ENCODE measurements at places on chromosomes 2 and 18.

DNA sequence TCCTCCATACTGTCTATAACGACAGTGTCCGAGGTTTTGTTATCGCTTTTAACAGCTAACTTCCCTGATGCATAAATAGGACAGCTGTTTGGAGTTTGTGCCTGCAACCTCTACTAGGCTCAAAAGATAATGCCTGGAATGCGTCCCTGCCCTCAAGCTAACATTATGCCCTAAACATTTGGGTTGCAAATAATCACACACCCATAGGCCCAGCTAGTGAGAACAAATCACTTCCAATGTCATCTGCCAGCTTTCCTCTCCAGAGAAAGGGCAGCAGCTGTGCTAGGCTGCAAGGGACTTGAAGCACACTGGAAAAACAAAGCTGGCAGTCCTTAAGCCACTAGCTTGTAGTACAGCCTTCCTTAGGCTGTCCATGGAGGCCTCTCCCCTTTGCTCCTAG, 201.8 kb upstream of the LYPD1 start:
- no peak for DNase-seq

DNA sequence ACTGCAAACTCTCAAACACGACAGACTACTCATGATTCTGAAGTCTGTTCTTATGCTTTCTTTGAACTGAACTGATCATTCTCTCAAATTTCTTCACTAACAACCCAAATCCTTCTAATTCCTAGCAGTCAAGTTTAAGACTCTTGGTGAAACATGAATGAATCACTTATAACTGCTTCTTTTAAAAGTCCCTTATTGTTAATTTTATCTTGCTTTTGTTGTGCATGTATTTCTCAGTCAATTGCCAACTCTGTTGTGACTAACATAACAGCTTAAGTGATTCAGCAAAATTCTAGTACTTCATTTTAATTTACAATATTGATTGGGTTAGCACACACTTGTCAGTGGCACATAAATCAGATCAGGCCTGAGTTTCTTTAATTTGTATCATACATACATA, 357.0 kb upstream of the FSIP2 start:
- no peak for DNase-seq

DNA sequence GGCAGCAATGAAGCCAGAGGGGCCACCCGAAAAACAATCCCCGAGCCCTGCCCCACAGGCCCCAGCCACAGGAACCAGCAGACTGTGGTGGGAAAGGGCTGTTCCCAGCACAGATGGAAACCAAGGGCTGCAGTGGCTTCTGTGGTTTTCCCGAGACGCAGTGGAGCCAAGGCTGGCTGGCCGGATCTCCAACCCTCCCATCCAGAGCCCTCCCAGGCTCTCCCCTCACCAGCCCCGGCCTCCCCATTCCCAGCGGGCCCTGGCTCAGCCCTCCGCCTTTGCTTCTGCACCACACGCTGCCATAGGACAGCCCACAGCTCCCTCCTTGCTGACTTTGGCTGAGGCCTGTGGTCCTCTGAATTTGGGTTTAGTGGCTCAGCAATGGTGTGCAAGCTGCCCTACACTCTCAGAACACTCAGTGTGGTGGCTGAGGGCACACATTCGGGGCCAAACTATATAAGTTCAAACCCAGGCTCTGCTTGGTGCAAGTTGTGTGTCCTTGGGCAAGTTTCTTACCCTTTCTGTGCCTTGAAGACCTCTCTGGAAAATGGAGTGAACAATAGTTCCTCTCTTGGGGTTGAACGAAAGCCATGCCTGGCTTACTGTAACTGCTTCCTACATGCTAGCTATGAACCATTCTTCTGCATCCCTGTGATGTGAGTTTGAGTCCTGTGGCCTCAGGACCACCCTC, 200.1 kb downstream of the SMAD7 start:
- no peak for DNase-seq

GRCh38 chr2:37198681-37199065, 2.4 kb downstream of the CEBPZOS start:
- DNase-seq, result no peak

GRCh38 chr2:99468155-99468554, 21.7 kb downstream of the REV1 start:
- no peak for DNase-seq

DNA sequence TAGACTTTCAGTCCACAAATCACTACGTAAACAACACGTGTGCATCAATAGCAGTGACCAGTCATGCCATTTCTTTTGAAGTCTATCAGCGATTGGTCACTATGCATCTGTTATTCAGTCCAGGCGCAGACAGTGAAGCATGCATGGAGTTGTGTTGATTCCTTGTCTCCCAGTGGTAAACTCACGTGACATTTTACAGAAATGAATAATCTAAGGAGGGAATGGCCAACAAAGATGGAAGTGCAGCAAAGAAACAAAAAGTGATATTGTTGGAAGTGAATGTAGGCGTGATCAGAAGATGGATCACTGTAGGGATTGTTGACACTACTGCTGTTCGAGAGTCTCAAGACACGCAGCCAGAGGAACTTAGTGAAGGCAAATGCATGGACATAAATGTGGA, 317.8 kb upstream of the MGAT5 start:
- DNase-seq, result no peak

- no peak for DNase-seq
Observed at GRCh38 chr2:122960759-122961641, 1064.1 kb upstream of the CNTNAP5 start.

DNA sequence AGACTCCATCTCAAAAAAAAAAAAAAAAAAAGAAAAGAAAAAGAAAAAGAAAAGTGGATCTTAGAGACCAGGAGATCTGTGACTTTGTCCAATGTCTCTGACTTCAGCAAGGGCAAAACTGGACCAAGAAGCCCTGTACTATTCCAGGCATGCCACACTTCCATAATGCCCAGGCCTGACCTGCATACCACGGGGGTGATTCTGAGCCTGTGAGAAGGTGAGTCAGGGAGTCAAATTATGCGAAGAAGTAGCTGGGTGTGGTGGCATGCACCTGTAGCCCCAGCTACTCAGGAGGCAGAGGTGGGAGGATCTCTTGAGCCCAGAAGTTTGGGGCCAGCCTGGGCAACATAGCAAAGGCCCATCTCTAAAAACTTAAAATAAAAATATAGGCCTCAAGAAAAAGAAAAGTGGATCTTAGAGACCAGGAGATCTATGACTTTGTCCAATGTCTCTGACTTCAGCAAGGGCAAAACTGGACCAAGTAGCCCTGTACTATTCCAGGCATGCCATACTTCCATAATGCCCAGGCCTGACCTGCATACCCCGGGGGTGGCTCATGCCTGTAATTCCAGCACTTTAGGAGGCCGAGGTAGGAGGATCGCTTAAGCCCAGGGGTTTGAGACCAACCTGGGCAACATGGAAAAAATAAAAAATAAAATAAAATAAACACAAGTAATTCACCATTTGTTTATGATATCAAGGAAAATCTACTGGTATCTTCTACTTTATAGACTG, 12.2 kb upstream of the PUM2 start:
- DNase-seq, result no peak

DNA sequence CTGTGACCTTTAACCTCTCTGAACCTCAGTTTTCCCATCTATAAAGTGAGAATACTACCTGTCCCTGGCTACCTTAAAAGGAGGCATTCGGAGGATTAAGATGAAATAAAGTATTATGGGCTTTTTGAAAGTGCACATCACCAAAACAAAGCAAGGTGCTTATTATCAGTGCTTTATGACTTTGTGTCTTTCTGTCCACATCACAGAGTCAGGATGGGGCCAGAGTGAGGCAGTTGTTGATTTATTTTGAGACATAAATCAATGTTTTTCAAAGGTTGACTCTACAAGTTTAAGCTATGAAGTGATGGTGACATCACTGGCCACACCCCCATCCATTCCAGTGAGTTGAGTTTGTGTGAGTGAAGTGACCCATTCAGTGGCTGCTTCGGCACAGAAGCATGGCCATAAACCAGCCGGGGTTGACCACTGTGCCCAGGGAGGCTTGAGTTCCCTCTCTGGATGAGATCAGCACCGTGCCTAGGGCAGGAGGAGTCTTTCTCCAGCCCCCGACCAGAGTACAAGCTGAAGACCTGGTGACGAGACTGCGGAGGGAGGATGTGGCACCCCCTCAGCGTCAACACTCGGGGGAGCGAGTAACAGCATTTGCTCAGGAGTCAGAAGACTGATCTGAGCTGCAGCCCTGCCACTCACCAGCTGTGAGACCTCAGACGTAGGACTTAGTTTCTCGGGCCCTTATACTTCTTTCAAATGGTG, 89.0 kb upstream of the PPP1CB start:
- DNase-seq, result no peak

DNA sequence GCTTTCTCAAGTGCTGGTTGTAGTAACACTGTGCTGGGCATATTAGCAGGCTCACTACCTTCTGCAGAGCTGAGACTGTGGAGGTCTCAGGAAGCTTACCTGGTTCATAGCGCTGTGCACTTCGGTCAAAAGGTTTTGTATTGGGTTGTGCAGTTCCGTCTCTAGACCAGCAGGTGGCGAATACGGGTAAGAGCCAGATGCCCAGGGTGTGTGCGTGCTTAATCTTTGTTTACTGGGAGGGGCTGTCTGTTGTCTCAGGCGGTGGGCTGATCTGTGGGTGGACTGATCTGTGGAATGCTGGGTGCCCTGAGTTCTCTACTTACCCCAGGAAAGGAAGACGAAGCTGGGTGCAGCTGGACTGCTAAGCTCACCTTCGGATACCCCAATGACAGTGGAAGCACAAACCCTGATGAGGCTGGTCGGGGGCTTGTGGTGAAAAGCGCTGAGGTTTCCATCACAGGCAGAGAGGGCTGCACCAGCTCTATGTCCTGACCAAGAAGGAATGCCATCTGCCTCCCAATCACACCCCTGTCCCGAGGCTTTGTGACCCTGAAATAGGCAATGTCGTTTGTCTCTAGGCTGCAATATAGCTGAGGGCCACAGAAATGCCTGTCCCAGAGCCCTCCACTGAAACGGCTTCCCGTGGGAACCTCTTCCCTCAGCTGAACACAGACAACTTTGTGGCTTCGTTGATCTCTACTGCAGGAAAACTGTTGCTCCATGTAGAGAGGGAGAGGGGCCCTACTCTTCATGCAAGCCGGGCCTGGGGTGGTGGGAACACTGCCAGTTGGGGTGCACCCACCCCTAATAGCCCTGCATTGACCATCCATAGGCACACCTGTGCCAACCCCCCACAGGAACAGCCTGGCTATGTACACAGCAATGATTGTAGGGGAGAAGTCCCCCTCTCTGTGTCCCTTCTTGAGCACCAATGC, 45.9 kb upstream of the FAM117B start:
- peak; percentile 64 for DNase-seq

DNA sequence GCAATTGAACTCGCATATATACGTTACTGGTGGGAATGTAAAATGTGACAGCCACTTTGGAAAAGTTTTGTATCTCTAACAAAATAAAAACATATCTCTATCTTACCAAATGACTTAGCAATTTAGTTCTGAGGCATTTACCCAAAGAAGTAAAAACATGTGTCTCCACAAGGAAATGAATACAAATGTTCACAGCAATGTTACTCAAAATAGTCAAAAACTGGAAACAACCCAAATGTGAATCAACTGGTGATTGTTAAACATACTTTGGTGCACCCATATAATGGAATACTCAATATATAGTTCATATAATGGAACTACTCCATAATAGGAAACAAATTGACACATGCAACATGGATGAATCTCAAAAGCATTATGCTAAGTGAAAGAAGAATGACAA, 70.4 kb upstream of the DNER start:
- no peak for DNase-seq

DNA sequence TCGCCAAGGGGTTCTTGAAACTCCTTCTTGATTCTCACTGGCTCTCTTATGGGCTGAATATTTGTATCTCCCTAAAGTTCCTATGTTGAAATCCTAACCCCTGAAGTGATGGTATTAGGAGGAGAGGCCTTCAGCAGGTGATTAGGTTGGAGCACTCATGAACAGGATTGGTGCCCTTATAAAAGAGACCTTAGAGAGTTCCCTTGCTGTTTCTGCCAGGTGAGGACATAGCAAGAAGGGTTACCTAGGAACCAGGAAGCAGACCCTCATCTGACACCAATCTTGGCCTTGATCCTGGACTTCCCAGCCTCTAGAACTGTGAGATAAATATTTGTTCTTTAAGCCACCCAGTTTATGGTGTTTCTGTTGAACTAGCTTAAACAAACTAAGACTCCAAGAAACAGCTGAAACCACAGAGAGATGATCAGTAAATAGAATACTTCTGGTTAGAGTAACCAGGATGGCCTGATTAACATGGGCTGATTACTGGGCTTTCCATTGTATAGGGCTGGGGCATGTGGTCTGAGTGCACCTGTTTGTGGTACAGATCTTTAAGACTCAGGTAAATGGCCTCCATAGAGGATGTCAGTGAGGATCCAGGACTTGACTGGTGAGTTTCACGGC, 7.7 kb upstream of the CDC42EP3 start:
- DNase-seq, result no peak

DNA sequence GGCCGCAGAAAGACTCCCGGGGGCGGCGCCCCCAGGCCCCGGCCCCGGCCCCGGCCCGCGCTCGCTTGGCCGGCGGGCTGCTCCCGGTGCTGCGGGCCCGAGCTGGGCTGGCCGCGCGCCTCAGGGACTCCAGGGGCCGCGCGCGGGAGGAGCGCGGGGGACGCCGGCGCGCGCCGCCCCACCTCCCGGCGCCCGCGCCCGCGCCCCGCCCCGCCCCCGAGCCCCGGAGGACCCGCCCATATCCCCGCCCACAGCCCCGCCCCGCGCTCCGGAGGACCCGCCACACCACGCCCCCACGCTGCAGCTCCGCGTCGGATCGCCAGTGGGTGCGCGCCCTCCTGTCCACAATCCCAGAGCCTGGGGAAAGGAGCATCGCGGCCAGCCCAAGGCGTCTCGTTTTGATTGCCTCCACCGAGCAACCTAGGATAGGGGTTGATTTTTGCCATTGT, at the start of gene PARD6G:
Gene PARD6G (minus strand): TSS at position 122 of the 449 bp plus-strand sequence. CDS start 166 bp downstream, outside the sequence.
- DNase-seq, result no peak

DNA sequence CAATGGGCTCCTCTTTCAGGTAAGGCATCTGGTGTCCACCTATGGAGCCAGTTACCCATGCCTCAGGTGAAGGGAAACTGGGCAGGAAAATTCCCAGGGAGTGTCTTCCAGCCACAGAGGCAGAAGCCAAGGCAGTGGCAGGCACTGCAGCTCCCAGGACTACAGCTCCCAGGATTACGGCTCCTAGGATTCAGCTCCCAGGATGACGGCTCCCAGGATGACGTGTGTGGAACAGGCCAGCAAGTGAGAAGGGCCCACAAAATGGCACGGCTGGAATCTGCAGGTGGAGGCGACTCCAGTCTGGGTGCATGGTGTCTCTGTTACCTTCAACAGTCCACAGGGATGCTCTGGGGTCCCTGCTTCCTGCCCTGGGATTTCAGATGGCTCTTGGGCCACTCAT, 92.1 kb downstream of the PTGR3 start:
- DNase-seq, result no peak

DNA sequence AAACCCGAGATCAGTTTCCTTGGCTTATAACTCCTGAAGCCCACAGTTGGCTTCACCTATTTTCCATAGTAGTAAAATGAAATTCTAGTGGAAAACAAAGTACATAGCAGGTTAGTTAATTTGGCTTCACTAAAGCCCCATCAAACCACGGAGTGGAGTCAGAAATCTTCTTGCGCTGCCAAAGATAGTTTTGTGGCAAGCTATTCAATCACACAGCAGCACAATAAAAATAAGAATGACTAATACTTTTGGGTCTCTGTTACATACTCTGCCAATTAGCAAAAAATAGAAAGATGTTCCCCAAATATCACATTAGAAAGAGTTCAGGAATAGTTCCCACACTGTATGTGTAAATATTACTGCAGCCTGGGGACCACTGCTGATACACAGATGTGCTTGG, 175.2 kb upstream of the NOL4 start:
- no peak for DNase-seq

GRCh38 chr2:236873636-236874035, 212.1 kb upstream of the COPS8 start:
- DNase-seq, result no peak
